Activated T-cell treated with anti-CD3 and anti-CD28 coated beads, Interleukin-2, amount 50 U/mL, for 4 hours (primary cell): ENCODE measurements at places on chromosomes 11 and 22.

- no peak for DNase-seq
Observed at GRCh38 chr11:86801364-86801763, 1.0 kb downstream of the PRSS23 start.

GRCh38 chr11:111734101-111734953, 31.9 kb downstream of the PPP2R1B start:
- DNase-seq, result no peak

DNA sequence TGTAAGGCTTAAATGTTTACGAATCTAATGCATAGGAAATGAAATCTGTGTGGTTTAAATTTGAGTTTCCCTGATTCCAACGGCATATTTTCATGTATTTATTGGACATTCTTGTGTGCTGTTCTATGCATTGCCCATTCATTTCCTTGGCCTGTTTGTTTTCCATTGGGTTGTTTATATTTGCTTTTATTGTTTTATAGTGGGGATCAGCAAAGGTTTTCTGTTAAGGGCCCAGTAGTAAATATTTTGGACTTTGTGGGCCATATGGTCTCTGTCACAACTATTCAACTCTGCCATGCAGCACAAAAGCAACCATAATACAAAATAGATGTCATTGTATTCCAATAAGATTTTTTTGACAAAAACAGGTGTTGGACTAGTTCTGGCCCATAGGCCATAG, 5.2 kb upstream of the LGR4 start:
- no peak for DNase-seq

GRCh38 chr11:119892311-119892808, 163.4 kb upstream of the NECTIN1 start:
- no peak for DNase-seq

- DNase-seq, result no peak
Observed at GRCh38 chr22:19880786-19881569, 26.3 kb upstream of the GNB1L start.
